ENCODE measurements at places on chromosomes 7 and 10. TPM values are rescaled to one million over a fixed set of nuclear protein-coding genes. Genes with fewer than 3 reads are reported as not detected.

The OR2A1 gene
- total RNA-seq, result not detected

The CLDN4 gene
- 0.38 TPM for total RNA-seq

The ECHDC3 gene
- 8.1 TPM for total RNA-seq

The CPXM2 gene
- total RNA-seq, result 200 TPM

The FKBP9 gene
- 163 TPM for total RNA-seq

The MET gene
- total RNA-seq, result 15.7 TPM

The CPA5 gene
- not detected for total RNA-seq

The CYP3A4 gene
- total RNA-seq, result not detected

The ASB15 gene
- total RNA-seq, result not detected

The AKR1C2 gene
- 42.7 TPM for total RNA-seq

The CLDN3 gene
- not detected for total RNA-seq

The PKD2L1 gene
- total RNA-seq, result not detected

The ADAMTS14 gene
- 0.19 TPM for total RNA-seq

The FAM241B gene
- total RNA-seq, result 3.1 TPM

The NKX1-2 gene
- not detected for total RNA-seq

The LSM8 gene
- 23.4 TPM for total RNA-seq

The FAM24B gene
- total RNA-seq, result 1.4 TPM

The IGF2BP3 gene
- total RNA-seq, result 0.51 TPM

The BTBD16 gene
- 0.14 TPM for total RNA-seq

The NUTM2E gene
- total RNA-seq, result not detected

The ADAP1 gene
- 16.3 TPM for total RNA-seq

The AKR1C4 gene
- total RNA-seq, result not detected

The NRG3 gene
- total RNA-seq, result 1.5 TPM

The COPS6 gene
- total RNA-seq, result 78.4 TPM

The ATAD1 gene
- 45.3 TPM for total RNA-seq

The VIPR2 gene
- 7.6 TPM for total RNA-seq

The ASAH2 gene
- total RNA-seq, result 1.9 TPM

The LBX1 gene
- not detected for total RNA-seq

The ZNRF2 gene
- 13.5 TPM for total RNA-seq
